Fibroblast of skin of abdomen (primary cell): ENCODE measurements at places on chromosomes 1 and 21.
A peak's percentile ranks its signal among the peaks of the same experiment; 100 is the strongest.

DNA sequence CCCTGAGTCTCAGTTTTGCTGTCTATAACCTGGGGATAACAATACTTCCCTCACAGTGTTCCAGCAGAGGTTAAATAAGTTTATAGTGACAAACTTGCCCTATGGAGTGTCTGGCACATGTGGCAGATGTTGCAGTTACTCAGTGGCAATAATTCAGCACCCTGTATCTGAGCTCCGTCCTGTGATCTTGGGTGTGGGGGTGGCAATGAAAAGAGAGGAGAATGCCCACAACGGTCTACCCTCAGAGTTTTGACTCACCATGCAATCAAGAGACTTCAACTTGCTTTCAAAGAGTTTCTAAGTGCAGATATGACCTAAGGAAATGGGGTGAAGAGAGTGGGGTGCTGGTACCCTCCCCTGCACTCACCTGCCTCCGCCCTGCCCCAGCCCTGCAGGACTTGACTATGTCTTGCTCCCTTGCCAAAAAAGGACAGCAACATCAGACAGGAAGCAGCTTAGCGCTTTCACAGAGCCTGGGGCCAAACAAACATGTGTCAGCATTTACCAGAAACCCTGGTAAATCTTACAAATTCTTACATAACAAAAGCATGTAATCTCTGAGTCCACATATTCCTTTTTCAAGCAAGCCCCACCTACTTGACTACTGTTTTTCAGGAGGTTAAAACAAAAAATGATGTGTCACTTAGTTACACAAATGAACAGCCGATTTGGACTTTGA lies 185.1 kb upstream of the CAMK1G start:
- peak; percentile 92 for DNase-seq

- no peak for DNase-seq
These were observed 57.8 kb downstream of the EDARADD start for GRCh38 chr1:236451796-236452373.

GRCh38 chr21:37348664-37349063 lies 17.9 kb upstream of the DYRK1A start:
- no peak for DNase-seq

GRCh38 chr1:2547210-2548067 lies 8.7 kb upstream of the TNFRSF14 start:
- no peak for DNase-seq

DNA sequence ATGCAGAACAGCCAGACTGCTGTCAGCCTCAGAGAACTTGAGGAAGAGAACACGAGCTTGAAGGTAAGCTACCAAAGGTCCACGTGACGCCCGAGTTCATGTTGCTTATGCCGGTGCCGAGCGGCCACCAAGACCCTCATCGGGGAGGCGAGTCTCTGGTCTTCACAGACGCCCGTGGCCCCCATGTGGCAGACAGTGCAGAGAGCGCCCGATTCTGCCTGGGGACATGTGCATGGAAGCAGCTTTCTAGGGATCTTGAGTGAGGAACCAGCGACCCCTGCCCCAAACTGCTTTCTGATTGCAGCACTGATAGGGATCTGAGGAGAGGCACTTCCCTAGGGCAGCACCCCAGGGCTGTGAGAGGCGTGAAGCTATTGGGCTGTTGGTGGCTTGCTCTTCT lies 56.3 kb upstream of the DIP2A start:
- no peak for DNase-seq

DNA sequence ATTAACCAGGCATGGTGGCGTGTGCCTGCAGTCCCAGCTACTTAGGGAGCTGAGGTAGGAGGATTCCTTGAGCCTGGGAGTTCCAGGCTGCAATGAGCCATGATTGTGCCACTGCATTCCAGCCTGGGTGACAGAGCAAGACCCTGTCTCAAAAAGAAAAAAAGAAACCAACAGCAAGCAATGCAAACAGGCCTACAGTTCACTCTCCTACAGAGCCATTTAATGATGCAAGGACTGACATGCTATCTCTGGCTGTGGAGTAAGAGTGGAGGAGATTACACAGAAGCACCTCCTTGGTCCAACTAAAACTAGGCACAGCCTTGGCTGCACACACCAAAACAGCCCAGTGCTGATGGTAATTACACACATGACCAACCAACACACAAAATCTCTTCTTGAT lies 127.5 kb upstream of the SOD1 start:
- no peak for DNase-seq

DNA sequence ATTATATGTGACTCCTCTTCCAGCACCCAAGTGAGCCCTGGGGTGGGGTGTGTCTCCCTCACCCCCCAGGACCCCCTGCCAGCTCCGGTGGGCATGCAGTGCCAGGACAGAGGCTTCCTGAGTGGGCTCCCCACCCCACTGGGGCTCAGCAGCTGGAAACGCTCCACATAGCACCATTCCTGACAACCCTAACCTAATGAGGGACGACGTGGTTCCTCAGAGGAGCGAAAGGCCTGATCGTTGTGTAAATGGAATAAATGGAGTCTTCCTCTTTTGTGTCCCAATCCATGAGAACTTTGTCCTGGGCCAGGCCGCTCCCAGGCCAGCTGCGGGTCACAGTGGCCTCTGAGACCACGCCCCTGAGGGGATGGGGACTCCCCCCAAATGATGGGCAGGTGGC lies 1.8 kb upstream of the TSPEAR start:
- DNase-seq = no peak

GRCh38 chr1:165633614-165634013 lies 2.6 kb downstream of the MGST3 start:
- DNase-seq = peak; percentile 39

DNA sequence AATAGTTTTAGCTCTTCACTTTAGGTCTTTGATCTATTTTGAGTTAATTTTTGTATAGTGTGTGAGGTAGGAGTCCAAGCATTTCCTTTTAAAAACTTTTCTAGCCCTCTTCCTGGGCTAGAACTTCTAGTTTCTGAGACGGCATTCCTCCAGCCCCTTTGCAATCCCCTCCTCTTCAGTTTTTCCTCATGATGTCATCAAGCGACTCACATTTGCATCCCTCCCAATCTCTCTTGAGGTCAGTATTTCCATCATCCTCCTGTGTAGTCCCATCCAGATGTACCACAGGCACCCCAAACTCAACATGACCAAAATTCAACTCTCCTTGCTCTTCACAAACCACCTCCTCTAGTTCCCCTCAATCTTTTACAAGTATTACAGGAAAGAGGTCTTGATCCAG lies 10.7 kb downstream of the HMGN2 start:
- peak; percentile 68 for DNase-seq

- DNase-seq = peak; percentile 7
These were observed 130.6 kb downstream of the HUNK start for GRCh38 chr21:32003411-32003810.

- no peak for DNase-seq
These were observed 30.9 kb upstream of the GNPAT start for GRCh38 chr1:231210126-231210525.

DNA sequence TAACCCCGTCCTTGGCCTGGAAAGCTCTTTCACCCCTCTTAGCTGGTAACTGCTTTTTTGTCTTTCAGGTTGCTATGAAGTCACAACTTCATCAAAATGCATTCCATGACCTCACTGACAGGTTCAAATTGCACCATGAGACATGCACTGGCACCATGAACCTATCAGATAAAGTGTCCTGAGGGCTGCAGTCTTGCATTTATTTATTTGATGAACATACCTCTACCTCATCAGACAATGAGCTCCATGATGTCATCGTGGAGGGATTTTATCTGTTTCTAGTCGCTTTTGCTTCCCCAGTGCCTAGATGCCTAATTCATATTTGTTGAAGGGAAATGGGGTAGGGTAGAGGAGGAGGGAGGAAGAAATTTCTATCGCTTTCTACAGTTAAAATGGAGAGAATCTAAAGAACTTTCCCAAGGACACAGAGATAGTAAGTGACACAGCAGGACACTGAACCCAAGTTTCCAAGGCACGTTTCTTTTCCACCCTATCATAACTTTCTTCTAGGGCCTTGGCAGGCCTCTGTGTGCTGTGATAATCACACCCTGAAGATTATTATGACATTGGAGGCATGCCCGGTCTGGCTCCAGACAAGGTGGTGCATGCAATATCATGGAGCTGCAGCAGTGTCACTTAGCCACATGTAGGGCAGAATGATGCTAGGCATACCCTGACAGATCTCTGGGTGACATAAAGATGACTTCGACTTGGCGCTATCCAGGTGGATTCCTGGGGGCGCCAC lies 69.5 kb downstream of the CD58 start:
- no peak for DNase-seq

- DNase-seq = no peak
These were observed 516.7 kb downstream of the KCNT2 start for GRCh38 chr1:196091397-196092135.

DNA sequence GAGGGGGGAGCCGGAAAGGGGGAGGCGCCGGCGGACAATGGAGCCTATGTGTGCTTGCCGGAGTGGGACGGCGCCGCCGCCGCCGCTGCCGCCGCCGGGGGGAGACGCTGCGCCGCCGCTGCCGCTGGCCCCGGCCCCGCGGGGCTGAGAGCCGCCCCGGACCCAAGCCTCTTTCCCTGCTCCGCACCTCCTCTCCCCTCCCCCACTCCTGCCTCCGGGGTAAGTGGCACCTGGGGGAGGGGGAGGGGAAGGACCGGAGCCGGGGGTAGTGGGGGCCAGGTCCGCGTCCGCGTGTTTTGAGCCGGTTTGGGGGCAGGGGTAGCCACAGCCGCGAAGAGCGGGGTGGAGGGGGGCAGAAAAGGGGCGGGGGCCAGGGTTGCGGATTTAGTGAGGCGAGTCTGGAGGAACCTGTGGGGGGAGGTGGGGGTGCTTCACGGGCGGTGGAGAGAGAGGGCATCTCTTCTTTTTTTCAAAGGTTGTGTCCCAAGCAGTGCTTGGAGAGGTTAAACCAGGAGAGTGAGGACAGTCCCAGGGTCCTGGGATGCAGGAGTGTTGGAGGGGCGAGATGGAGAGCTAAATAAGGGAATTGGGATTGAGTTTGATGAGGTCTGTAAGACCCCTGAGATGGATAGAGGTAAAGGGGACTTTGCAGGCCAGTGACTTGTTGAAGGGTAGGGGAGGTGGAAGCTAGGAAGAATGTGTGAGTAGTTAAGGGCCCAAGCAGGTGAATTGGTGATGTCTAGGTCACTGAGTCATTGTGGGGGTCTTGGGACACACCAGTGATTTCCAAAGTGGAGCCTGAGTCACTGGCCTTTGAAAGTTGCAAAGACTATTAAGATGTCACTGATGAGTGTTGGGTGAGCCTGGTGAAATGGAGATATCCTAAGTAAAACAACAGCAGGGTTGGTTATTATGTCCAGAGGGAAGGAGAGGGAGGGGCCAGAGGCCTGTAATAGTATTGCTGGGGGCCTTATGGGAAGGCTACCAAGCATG lies 59.1 kb downstream of the BCL9 start:
- DNase-seq = peak; percentile 31

DNA sequence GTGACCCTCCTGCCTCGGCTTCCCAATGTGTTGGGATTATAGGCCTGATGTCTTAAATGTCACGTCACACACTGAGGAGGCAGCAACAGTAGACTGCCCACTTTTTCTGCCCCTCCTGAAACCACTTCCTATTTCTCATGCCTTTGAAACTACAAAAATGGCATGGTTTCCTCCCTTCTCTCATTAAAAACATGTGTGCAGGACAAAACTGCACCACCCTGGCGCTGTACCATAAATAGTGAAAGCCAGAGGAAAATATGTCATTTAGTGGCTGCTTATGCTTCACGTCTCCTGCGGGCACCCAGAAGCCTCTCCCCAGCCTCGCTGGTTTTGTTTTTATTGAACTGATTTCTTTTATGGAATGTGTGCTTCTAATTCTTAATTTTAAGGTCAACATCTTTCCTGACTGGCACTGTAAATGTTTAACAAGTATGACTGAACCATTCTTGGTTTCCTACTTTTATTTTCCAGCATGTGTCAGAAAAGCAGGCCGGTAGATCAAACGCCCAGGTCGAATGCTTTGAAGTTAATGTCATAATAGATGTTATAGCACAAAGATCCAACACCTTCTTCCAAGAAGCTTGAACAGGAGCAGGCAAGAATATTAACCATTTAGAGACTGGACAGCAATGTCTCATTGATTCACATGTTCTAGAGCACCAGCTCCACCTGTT lies 59.6 kb upstream of the C1orf87 start:
- peak; percentile 96 for DNase-seq

DNA sequence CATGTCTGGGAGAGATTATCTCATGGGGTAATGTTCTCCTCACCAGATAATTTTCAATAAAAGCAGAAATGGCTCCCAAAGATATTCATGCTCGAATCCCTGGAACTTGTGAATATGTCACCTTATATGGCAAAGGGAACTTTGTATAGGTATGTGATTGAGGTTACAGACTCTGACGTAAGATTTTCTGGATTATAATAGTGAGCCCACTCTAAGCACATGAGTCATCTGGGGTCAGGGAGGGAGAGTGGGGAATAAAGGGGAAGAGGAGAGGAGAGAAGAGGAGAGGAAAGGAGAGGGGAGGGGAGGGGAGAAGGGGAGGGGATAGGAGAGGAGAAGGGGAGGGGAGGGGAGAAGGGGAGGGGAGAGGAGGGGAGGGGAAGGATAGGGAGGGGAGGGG lies 1193.9 kb downstream of the PLA2G4A start:
- DNase-seq = peak; percentile 21

GRCh38 chr1:210239349-210240111 lies 6.9 kb downstream of the SERTAD4 start:
- peak; percentile 95 for DNase-seq

- DNase-seq = peak; percentile 43
These were observed 29.5 kb downstream of the LDLRAP1 start for GRCh38 chr1:25572708-25573590.

- no peak for DNase-seq
These were observed 53.6 kb downstream of the ADARB1 start for GRCh38 chr21:45127937-45128336.

GRCh38 chr1:8317647-8318381 lies at the start of gene SLC45A1:
TSS of gene SLC45A1 (plus strand) at chr1:8318114. CDS start at chr1:8324330, 6,216 bp downstream.
- DNase-seq = peak; percentile 65

DNA sequence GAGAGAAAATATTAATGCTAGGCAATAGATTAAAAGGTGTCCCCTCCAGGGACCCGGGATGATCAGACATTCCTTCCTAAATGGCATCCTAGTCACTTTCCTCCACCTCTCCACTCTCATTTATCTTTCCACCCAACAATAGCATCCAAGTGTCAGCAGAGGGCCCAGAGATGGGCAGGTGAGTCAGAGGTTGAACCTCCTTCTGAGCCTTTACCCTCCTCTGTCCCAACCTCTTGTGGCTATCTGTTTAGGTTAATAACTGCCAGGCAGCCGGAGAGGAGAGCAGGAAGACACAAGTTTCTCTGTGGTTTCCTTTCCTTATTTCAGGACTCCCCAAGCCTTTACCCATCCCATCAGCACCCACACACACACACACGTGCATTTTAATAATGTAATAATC lies 4.1 kb downstream of the GJA5 start:
- DNase-seq = no peak

DNA sequence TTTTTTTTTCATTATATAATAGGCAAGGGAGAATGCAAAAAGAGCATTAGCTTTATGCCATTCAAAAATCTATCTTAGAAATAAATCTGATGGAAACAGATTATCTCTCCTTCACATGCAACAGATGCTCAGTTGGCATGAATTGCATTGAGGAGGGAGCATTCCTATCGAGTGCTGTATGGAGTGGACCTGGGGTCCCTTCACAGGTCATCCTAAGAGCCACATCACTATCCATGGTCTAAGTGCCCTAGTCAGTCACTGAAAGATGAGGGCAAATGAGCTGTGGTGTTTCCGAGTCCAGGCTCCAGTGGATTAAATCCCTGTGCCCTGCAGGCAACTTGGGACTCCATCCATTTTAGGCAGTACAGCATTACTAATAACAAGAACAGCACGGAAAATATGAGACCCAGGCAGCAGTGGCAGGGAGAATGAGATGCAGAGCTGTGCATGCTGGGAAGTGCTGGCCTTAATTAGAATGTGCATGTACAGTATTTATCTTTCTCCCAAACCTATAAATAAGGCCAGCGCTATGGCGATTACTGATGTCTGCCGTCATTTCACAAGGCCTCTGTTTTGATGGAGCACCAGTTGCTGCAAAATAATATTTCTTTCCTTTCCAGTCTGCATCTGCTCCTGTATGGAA lies 512.3 kb upstream of the PLXNA2 start:
- no peak for DNase-seq
